CD4-positive, alpha-beta T cell treated with Interleukin-1 beta for 1 hour (primary cell): ENCODE measurements at places on chromosomes 3 and 15.

GRCh38 chr3:154926721-154927120 is 153.4 kb upstream of the MME start:
- DNase-seq, result no peak

DNA sequence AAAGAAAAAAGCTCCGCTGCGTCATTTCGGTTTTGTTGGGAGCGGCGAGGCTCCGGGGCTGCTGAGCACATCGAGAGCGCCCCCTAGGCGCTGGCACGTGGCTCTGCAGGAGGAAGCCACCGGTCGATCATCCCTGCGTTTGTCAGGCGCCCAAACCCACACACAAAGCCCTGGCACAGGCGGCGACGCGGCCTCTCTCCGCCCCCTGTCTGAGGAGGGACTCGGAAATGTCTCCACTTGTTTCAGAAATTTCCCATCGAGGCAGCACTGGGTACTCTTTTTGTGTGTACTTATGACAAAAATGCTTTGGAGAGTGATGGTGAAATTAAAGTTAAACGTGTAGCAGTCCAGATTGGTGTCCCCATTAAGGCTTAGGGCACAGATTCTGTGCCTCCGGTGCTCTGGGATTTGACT is 407.3 kb upstream of the ONECUT1 start:
- DNase-seq, result peak; percentile 6

- no peak for DNase-seq
Observed at GRCh38 chr15:96264801-96265515, 65.5 kb upstream of the NR2F2 start.

- no peak for DNase-seq
Observed at GRCh38 chr3:71872256-71872655, 87.3 kb upstream of the PROK2 start.

- no peak for DNase-seq
Observed at GRCh38 chr3:111737047-111737705, 121.9 kb upstream of the PHLDB2 start.

- DNase-seq, result no peak
Observed at GRCh38 chr3:126753191-126754160, 49.4 kb downstream of the CHCHD6 start.

DNA sequence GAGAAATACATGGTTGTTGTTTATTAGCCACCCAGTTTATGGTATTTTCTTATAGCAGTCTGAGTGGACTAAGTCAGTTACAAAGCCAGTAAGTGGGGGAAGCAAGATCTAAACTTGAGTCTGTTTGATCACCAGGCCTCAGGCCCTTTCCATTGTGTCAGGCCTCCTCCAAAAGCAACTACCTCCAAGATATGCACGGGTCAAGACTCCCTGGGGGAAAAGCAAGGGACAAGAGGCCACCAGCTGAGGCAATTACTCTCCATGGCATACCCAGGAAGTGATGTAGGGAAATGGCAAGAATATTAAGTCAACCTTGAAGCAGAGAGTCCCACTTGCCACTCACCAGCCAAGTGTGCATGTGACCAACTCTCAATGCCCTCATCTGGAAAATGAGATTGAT is 28.6 kb upstream of the SRGAP3 start:
- no peak for DNase-seq

- no peak for DNase-seq
Observed at GRCh38 chr3:15800327-15800726, 2.5 kb upstream of the ANKRD28 start.

GRCh38 chr3:191198932-191199331 is at the start of gene OSTN:
Gene OSTN, plus strand, starts transcription at chr3:191199241. Its CDS starts 13,292 bp downstream, at chr3:191212533.
- no peak for DNase-seq

GRCh38 chr3:52710512-52710911 is 4.6 kb downstream of the SPCS1 start:
- DNase-seq, result no peak

- no peak for DNase-seq
Observed at GRCh38 chr3:57382933-57383332, 90.4 kb upstream of the ASB14 start.

GRCh38 chr3:195039180-195039843 is 231.6 kb downstream of the XXYLT1 start:
- no peak for DNase-seq

- no peak for DNase-seq
Observed at GRCh38 chr15:96066852-96067495, 263.5 kb upstream of the NR2F2 start.

DNA sequence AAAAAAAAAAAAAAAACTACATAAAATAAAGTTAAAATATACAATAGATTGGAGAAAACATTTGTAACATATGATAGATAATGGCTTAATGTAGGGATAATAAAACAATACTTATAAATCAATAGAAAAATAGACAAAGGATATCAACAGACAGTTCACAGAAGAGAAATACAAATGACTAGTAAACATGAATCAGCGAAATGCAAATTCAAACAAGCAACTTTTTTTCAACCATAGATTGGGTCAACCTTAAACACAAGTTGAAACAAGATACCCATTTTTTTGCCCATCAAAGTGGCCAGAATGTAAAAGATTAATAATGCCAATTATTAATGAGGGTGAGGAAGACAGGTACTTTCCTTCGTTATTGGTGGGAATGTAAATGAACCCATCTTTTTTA is 59.9 kb downstream of the ABHD2 start:
- no peak for DNase-seq
